ENCODE measurements at places on chromosomes 4 and X.
A peak's percentile ranks its signal among the peaks of the same experiment; 100 is the strongest.

DNA sequence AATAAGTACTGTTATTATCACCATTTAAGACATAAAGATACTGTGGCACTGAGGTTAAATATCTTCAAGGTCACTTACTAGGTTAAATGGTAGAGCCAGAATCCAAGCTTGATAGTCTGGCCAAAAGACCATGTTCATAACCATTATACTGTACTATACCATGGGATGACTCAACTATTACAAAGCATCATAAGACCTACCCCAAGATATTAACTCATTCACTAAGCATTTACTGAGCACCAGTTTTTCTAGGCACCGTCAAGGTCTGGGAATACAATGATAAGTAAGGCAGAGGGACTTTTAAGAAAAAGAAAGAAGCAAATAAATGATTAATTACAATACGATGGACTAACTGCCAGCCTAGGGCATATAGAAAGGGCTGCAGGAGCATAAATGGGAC lies 95.5 kb upstream of the KCTD8 start:
- DNase-seq = no peak

DNA sequence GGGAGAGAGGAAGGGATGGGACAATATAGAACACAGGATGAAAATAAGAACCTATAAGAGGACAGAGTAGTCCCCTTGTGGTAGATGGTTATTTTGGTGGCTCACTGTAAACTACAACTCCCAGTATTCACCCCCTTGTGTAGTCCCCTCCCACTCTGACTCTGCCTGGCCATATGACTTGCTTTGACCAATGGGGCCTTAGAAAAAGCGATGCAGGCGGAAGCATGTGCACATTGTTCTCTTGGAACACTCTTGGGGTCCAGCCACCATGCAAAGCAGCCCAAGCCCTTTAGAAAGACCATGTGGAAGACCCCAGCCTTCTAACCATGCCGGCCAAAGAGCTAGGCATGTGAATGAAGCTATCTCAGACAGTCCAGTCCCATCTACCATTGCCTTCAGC lies 415.0 kb downstream of the BCOR start:
- DNase-seq = no peak

DNA sequence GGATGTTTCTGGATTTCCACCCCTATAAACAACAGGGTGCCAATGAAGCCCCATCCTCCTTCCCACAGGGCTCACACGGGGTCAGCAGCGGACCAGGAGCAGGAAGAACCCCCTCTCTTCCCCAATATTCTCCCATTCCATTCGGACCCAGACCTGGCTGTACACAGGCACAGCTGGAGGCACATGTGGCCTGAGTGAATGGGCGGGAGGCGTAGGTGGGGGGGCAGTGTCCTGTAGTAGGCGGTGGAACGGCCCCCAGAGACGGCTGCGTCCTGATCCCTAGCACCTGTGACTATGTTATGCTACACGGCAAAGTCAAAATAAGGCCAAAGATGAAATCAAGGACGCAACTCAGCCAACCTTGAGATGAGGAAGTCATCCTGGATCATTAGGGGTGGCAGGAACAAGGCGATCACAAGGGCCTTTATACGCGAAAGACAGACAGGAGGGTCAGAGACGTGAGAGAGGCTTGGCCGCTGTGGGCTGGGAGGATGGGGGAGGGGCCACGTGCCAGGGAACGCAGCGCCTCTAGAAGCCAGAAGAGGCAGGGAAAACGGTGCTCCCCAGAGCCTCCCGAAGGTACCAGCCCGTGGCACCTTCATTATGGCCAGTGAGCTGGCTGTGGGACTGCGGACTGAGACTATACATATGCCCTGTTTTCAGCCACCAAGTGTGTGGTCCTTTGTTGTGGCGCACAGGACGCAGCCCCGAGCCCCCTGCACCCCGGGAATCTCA lies 75.6 kb downstream of the WFS1 start:
- no peak for DNase-seq

GRCh38 chrX:149527705-149528104 lies 13.1 kb upstream of the EOLA1 start:
- no peak for DNase-seq

DNA sequence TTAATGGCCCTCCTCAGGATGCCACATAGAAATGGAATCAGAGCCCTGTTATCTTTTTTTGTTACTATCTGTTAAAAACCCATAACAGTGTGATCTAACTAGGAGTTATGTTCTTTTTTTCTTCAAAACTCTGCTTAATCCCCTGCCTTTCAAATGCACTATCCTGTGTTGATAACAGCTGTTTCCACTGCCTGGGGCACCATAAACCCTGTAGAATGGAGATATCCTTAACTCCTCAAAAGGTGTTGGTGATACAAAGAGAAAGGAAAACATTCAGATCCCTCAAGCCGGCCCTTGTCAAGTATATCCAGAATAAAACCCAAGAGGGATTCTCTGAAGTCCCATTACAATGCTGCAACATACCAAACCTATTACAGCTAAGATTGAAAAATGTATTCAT lies 108.6 kb downstream of the ACTRT1 start:
- DNase-seq = no peak

GRCh38 chr4:8235224-8235623 lies 34.3 kb upstream of the HTRA3 start:
- no peak for DNase-seq

- no peak for DNase-seq
Observed at GRCh38 chr4:85587952-85588351, 113.0 kb downstream of the ARHGAP24 start.

- no peak for DNase-seq
Observed at GRCh38 chrX:63421411-63421810, 70.3 kb upstream of the SPIN4 start.

DNA sequence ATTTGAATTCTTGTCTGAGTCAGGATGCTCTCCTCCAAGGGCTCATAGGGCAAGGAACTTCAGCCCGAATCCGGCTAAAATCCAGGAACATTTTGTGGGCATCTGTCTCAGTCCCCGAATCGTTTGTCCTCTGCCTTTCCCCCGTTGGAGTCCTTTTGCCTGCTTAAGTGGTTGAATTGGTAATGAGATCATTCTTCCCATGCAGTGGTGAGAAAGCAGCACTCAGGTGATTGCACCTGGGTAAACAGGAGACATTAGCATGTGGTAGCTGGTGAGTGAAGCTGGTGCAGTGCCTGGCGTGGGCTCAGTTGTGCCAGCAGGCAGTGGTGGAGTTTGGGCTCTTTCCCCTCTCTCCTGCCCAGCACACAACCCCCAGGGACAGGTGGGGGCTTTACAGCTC lies 61.9 kb upstream of the MTM1 start:
- DNase-seq = no peak

- no peak for DNase-seq
Observed at GRCh38 chr4:95867919-95868318, 28.0 kb downstream of the PDHA2 start.

- no peak for DNase-seq
Observed at GRCh38 chr4:104743215-104743653, 248.5 kb upstream of the CXXC4 start.

DNA sequence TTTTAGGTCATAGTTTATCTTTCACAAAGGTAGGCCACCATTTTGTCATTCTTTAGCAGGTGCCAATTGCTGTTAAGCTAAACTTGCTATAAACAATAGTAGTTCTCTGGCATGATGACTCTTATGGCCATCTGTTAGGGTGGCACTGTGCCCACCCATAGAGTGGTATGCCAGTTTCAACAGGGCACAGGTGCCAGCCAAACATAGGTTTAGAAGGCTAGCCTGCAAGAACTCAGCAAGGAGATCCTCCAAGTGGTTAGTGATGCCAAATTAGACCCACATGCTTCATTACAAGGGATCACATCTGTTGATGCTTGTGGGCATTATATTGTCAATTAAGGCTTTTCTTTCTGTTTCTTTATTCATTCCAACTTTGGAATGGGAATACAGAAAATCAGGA lies 204.5 kb downstream of the FMR1NB start:
- DNase-seq = no peak

GRCh38 chrX:131828482-131828881 lies 194.6 kb upstream of the STK26 start:
- DNase-seq = no peak

GRCh38 chr4:70902577-70903290 lies 565 bp downstream of the MOB1B start:
- DNase-seq = no peak

DNA sequence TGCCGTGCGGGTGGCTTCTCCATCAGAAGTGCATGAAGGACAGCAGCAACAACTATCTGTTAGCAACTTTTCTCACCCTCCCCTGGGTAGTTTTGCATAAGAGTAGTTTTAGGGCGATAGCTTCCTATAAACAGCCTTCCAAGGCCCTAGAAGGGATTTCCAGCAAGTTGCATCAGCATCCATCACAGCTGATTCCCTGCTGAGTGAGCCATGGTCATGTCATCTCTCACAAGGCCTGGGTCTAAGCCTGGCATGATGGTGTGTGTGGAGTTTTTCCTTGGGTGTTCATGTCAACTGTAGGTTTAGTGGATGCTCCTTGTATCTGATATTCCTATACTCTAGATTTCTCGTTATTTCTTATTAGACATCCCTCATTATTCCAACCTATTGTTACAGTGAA lies 2324.7 kb upstream of the AGA start:
- no peak for DNase-seq

DNA sequence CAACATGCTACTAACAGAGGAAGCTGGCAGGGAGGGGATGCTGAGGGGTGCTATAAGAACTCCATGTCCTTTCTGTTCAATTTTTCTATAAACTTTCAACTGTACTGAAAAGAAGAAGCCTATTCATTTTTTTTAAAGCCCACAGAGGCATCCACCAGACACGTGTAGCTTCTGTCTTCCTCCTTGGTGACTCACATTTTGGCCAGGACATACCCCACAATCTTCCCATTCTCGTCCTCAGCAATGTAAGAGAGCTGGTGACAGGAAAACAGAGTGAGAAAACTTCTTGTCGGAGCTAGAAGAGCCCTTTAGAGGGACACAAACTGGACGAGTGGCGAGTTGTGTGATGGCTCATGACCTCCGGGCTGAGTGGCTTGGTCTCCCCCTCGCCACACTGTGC lies 1.1 kb downstream of the NAA10 start:
- no peak for DNase-seq

GRCh38 chrX:104098919-104099318 lies 13.4 kb upstream of the ZCCHC18 start:
- DNase-seq = no peak

GRCh38 chrX:120629667-120630537 lies at the start of gene C1GALT1C1:
C1GALT1C1 (minus strand) TSS chrX:120630054; CDS start chrX:120627166, 2,888 bp downstream.
- peak; percentile 76 for DNase-seq

DNA sequence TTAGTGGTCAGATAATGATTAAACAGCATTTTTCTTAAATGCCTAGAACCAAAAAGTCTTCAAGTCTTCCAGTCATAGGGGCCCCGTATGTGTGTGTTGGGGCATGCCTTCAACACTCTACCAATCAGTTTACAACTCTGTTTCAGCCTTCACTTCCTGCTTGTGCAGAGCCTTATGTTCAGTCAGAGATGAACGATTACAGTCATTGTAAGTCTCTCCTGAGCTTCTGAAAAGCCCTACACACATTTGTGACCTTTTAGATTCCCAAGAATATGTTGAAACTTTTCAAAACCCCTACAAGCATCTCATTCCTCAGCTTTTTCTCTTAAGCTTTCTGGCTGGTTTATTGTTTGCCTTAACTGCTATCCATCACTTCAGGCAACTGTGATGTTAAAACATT lies 591.2 kb downstream of the ZNF674 start:
- DNase-seq = no peak

- no peak for DNase-seq
Observed at GRCh38 chr4:121551271-121551670, 145.5 kb downstream of the ANXA5 start.

DNA sequence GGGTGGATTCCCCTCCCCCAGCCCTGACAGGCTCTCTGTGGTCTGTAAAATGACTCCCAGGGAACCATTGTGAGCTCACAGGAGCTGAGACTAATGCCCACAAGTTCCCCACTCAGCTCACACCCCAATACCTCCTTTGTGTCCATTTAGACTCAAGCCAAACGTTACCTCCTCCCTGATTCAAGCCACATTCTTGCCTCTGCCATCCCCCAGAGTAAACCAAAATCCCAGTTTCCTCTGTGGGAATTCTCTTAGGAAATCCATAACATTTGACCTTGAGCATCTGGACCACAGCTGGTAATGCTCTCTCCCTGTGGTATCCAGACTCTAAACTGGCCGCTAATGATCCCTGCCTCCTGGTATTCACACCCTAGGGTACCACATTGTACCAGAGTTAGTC lies 26.3 kb upstream of the KDM5C start:
- no peak for DNase-seq

DNA sequence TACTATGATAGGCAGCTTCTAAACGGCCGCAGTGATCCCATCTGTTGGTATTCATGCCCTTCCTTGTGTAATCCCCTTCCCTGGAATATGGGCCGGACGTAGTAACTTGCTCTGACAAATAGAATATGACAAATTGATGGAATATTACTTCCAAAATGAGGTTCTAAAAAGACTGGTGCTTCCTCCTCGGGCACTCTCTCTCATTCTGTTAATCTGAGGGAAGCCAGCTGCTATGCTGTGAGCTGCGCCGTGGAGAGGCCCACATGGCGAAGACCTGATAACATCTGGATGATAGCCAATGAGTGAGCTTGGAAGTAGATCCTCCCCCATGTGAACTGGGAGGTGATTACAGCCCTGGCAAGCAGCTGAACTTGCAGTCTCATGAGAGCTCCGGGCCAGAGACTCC lies 27.2 kb upstream of the SLC25A4 start:
- DNase-seq = no peak

- peak; percentile 9 for DNase-seq
Observed at GRCh38 chr4:1347410-1347864, 429 bp downstream of the UVSSA start.

DNA sequence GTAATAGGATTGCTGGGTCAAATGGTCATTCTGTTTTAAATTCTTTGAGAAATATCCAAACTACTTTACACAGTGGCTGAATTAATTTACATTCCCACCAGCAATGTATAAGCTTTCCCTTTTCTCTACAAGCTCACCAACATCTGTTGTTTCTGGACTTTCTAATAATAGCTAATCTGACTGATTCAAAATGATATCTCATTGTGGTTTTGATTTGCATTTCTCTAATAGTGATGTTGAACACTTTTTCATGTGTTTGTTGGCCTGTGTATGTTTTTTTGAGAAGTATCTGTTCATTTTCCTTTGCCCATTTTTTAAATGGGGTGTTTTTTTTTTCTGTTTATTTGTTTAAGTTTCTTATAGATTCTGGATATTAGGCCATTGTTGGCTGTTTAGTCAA lies 659.0 kb upstream of the GNPDA2 start:
- DNase-seq = no peak

DNA sequence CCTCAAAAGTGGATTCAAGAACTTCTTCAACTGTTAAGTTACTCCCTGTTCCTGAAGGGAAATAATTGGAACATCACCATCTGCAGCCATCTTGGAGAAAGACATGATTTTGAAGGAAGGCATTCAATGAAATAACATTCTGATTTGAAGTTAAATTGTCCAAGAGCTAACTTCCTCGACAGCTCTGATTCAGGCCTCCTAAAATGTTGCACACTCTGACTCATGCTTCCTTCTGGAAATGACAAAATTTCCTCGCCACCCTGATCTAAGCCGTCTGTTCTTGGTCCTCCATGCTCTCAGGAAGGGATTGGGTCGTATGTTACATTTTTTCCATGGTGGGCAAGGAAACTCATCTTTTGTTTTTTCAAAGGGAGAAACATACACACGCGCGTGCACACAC lies 496.9 kb upstream of the DIPK2B start:
- DNase-seq = no peak

Data from stimulated activated CD8-positive, alpha-beta memory T cell treated with anti-CD3 and anti-CD28 coated beads, Interleukin-7, amount 100 ng/mL, for 1 hour (primary cell).